Hypothalamus (tissue), 51 donors: ENCODE measurements at places on chromosomes 12 and 14.

DNA sequence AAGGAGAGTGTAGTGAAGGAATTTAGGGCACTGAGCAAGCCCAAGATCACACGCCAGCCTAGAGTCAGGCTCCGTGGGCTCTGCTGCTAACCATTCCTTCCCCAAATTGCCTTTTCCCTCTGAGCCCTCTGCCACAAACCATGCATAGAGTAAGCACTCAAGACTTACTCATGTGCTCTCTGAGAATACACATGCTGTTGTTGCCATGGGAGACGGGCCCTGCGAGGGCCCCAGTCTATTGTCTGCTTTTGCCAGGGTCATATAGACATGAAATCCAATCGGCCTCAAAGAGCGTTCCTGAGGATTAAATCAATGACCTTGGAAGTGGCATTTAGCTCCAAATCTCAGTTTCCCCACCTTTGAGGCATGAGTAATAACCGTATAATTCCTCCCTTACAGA, 48.7 kb upstream of the WSCD2 start:
- no peak for DNase-seq

- no peak for DNase-seq
Measured at GRCh38 chr14:29587761-29588470, 339.7 kb downstream of the PRKD1 start.

DNA sequence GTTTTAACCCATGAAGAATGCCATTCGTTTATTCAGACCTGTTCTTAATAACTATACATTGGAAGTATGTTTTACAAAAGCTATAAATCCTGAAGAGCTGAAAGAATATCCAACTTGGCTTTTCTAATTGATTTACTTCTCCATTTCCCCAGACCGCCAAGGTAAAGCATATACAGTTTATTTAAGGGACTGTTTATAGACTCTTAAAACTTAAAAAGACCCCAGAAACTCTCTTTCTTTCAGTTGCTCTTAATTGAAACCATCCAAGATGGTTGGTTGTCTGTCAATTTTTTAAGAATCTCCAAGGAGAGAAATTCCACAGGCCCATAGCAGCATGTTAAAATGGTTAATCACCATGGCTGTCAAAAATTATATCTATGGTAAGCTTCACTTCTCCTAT, 8.8 kb downstream of the IGF1 start:
- no peak for DNase-seq

DNA sequence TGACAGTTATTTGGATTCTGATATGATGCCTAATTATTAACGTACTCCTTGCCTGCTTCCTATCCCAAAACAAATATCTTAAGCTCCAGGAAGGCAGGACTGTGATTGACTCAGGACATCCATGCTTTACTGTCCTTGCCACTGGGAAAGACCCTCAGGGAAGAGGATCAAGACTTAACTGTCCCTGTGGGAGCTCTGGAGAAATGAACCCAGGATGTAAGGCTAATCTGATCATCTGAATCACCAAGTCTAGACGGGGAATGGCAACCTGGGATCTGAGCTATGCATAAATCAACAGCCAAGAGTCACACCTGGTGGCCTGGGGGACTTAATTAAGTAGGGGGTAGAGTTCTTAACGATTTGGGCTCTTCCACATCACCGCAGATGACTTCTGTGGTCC, 153.2 kb upstream of the BCL2L14 start:
- no peak for DNase-seq

GRCh38 chr12:92140896-92141536, 4.6 kb downstream of the BTG1 start:
- no peak for DNase-seq

DNA sequence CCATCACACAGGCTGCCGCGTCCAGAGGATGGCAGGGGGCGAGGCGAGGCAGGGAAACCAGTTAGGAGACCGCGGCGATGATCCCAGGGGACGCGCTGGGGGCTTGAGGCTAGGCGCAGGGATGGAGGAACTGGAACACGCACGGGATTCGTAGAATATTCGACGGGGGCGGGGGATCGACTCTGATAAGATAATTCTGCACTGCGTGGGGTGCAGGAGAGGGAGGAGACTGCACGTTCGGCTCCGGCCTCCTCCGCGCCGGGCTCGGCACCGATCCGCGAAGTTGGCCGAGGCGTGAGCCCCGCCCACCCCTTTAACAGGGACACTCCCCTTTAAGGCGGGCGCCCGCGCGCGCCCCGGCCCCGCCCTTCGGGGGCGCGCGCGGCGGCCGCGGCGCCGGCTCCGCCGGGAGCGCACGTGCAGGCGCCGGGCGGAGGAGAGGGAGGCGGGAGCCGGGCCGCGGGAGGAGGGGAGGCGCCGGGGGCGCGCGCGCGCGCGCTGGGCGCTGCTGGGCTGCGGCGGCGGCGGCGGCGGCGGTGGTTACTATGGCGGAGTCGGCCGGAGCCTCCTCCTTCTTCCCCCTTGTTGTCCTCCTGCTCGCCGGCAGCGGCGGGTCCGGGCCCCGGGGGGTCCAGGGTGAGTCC, at the start of gene ACVR1B:
TSS of gene ACVR1B (plus strand) at position 501 of the 644 bp plus-strand sequence. CDS start at position 546, 45 bp downstream.
- peak; percentile 72 for DNase-seq

GRCh38 chr14:99930420-99931274, 134.6 kb upstream of the EVL start:
- no peak for DNase-seq

DNA sequence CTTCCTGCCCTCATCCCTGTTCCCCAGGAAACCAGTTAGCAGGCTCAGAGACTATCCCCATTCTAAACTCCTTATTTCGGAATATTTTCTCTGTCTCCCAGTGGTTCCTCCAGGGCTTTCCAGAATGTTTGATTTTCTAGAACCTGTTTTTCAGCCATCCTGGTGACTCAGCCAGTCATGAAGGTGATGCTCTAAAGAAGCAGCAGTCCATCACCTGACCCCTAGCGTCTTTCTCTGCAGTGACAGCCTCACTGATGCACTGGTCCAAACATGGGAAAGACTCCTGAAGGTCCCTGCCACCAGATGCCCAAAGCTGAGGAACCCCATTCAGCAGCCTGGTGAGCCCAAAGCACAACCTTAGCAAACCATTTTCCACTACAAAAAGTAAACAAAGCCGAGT, 212.6 kb downstream of the PHETA1 start:
- DNase-seq: no peak

GRCh38 chr14:74613211-74613914, 1.3 kb upstream of the LTBP2 start:
- no peak for DNase-seq

DNA sequence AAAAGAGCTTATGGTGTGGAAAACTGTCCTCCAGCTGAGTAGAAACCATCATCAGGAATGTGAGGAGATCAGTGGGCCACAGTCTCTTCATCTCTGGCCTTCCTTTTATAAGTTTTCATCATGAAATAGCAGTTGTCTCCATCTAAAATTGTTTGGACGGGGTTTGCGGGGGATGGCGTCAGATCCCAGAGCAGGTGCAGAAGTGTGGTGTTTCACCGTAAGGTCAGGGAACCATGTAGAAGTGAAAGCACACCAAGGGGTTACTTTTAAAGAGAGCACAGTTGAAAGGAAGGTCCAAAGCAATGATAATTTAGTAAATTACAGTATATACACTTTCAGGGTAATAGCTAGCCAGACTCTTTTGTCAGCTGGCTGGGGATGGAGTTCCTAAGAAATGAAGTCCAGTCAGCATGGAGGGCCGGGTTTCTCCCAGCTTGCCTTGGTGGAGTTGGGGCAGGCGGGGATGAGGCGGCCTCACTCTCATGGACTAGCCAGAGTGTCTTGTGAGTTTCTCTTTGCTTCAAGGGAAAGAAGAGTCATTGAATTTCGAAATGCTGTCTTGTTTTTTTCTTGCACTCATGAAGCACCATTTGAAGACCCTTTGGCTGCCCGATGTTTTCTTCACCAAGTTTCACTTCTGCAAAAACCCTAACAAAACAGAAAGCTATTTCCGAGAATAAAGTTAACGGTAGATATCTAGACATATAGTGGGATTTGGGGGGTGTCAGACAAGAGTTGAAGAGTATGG, 100.6 kb downstream of the ETV6 start:
- no peak for DNase-seq

DNA sequence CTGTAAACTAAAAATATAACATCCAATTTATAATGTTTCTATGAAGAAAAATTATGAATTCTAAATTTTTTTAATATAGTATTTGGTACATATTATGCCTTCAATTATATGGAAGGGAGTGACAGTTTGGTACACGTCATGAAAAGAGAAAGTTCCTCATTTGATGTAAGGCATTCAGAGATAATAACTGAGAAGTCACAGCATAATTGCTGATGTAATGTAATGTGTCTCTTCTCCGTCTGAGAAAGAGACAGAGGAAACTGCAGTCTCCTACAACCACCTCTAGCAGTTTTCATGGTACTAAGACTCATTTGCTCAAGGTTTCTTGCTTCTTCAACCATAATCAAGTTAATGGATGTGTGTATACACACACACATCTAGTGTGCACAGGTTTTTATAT, 2.3 kb upstream of the CD69 start:
- DNase-seq: no peak

- no peak for DNase-seq
Measured at GRCh38 chr12:67074072-67074471, 195.1 kb upstream of the CAND1 start.

GRCh38 chr12:115257791-115258190, 573.8 kb upstream of the TBX3 start:
- DNase-seq: no peak

DNA sequence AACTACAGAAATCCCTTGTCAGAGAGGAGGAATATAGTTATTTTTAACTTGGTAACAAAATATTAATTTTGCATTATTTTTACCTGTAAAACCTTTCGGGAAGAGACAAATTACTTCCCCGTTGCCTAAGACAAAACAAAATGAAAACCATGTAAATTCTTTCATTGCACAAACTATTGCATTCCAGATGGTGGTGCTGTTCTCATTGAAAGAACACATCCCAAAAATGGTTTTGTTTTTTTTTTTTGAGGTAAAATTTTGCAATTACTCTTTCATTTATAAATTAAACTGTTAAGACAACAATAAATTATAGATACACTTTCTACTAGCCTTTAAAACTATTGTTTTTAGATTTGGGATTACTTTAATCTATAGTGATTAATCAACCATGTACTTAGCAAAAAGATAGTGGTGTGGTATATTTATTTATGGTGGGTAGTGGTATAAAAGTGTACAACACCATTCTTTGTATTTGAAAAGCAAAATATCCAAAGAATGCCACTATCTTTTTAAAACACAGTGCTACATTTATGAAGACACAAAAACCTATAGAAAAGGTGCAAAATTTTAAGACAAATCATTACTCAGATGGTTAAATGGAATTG, 115.5 kb downstream of the SLC38A1 start:
- no peak for DNase-seq

GRCh38 chr12:98352218-98352811, 163.1 kb upstream of the TMPO start:
- no peak for DNase-seq

- DNase-seq: no peak
Measured at GRCh38 chr14:75127903-75128595, 1.2 kb upstream of the NEK9 start.

- no peak for DNase-seq
Measured at GRCh38 chr12:76124456-76124855, 40.0 kb upstream of the NAP1L1 start.

DNA sequence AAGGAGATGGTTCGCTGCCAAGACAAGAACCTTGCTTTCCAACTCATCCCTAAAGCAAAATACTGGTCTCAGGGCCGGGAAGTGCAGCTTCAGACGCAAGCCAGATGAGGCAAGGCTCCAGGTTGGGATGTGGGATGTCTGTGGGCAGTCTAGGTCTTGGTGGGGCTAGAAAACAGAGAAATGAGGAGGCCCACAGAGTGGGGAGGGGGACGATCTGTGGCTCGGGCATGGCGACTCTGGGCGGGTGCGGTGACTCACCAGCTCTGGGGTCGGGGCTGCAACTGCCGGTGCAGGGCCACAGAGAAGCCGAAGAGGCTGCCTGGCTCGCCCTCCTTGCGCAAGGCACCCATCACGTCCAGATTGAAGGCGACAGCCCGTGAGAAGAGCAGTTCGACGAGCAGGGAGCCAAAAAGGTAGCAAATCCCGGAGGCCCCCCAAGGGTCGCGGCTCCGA, 459 bp downstream of the ITGA7 start:
- no peak for DNase-seq

DNA sequence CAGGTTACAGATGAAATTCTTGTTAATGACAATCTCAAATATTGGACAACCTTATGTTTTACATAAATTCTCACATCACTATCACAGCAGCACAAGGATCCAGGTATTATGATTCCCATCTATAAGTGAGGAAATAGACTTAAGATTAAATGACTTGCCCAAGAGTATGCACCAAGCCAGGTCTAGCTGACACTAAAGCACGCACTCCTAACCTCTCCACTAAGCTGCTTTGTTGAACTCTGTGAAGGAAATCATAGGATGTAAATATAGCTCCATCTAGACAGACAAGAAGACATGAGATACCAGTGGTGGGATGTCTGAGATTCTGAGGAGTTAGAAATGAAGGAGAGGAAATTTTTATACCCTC, 87.9 kb downstream of the PHLDA1 start:
- no peak for DNase-seq

DNA sequence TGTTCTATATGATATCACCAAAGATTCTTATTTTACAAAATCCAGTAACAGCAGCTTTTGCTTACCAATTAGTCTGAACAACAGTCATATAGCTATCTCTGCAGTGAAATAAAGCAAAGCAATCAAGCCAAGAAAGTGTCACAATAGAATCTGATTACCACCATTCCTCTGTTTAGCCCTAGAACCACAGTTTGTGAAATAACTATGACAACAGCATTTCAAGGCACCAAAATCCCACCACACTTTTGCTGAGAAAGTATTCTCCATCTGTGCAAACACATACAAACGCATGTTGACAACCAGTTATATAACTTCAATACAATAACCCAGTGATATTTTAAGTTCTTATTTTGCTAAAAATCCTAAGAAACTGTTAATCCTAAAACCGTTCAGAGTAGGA, 7.4 kb downstream of the PPP1R13B start:
- no peak for DNase-seq

DNA sequence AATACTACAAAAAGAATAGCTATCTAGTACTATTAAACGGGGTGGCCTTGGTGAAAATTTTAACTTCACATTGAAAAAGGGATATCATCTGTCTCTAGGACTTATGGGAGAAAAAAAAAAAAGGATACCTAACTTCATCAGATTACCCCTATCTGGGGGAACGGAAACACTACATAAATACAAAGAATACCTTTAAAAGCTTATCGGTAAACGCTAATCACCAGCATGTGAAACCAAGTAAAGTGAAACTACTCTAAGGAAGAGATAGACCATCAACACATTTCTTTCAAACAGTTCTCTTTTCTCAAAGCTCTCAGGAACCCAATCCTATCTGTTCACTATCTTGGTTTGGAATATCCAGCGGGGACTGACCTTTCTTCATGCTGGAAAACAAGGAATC, 3.5 kb downstream of the KICS2 start:
- DNase-seq: no peak

- no peak for DNase-seq
Measured at GRCh38 chr14:99272899-99273765, 1.1 kb upstream of the BCL11B start.

- no peak for DNase-seq
Measured at GRCh38 chr14:78904094-78904493, 733.9 kb downstream of the NRXN3 start.

- DNase-seq: no peak
Measured at GRCh38 chr14:101250336-101250947, 310.9 kb upstream of the DIO3 start.

- no peak for DNase-seq
Measured at GRCh38 chr14:78313499-78313898, 143.3 kb downstream of the NRXN3 start.

GRCh38 chr14:38505221-38505972, 249.5 kb upstream of the CLEC14A start:
- DNase-seq: no peak
